ENCODE measurements at places on chromosomes 7 and 10. TPM values are rescaled to one million over a fixed set of nuclear protein-coding genes. Genes with fewer than 3 reads are reported as not detected.

DNAH11 gene
- 1.6 TPM for polyA plus RNA-seq

- no peak for DNase-seq
Measured at GRCh38 chr7:140928491-140929309, 4.0 kb upstream of the BRAF start.

DNA sequence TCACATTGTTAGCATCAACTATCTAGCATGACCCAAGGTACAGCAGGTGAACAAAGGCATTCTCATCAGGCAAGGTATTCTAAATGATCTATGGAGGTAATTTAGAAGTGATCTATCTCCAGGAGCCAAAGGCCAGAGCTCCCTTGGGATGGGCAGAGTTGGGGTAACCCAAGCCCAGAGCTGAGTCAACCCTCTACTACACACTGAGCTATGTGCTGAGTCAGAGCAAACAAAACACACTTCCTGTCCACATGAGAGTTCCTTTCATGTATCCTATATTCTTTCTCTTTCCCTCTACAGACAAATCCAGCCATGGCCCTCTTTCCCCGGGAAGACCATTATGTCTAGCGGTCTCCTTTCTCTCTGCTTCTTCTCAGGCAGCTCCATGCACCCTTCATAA is 68.2 kb upstream of the AGK start:
- DNase-seq = no peak

DNA sequence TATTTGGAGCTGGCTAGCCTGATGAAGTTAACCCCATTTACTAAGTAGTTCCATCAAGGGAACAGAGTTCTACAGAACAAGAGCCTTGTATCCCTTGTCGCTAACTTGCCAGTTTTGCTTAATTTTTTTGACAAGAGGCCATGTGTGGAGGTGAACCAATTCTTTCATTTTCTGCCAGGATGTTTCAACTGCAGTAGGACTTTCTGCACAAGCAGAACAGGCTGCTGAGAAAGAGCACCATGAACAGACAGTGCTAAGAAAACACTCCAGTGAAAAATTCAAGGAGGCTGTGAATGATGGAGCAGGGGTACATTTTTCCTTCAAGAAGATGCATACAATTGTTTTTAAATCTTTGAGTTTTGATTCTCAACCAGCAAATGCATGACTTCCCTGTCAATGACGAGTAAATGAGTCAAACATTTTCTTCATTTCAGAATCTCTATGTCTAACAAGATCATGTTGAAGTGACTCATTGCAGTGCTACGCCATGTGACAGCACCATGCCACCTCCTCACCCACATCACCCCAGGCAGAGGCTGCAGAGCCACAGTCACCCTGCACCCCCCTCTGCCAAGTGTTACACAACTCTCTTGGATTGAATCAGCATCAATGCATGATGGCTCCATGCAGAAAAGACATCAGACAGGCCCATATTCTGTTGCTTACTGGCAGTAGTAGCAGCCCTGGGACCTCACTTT is 193.1 kb downstream of the COBL start:
- DNase-seq = no peak

NPTX2 gene
- polyA plus RNA-seq = 2.5 TPM

Data from right renal cortex interstitium (tissue), 3 donors.